ENCODE measurements at places on chromosomes 13 and 19.

DNA sequence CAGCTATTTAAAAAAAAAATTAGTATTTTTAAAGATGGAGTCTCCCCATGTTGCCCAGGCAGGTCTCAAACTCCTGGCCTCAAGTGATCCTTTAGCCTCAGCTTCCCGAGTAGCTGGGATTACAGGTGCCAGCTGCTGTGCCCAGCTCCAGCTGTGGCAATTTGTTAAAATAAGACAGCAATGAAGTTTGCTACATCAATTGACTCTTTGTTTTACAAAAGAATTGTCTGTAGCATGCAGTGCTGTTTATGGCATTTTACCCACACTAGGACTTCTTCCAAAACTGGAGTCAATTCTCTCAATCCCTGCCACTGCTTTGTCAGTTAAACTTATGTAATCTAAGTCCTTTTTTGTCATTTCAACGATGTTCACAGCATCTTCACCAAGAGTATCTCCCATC, 49.3 kb downstream of the NDFIP2 start:
- DNase-seq: no peak

DNA sequence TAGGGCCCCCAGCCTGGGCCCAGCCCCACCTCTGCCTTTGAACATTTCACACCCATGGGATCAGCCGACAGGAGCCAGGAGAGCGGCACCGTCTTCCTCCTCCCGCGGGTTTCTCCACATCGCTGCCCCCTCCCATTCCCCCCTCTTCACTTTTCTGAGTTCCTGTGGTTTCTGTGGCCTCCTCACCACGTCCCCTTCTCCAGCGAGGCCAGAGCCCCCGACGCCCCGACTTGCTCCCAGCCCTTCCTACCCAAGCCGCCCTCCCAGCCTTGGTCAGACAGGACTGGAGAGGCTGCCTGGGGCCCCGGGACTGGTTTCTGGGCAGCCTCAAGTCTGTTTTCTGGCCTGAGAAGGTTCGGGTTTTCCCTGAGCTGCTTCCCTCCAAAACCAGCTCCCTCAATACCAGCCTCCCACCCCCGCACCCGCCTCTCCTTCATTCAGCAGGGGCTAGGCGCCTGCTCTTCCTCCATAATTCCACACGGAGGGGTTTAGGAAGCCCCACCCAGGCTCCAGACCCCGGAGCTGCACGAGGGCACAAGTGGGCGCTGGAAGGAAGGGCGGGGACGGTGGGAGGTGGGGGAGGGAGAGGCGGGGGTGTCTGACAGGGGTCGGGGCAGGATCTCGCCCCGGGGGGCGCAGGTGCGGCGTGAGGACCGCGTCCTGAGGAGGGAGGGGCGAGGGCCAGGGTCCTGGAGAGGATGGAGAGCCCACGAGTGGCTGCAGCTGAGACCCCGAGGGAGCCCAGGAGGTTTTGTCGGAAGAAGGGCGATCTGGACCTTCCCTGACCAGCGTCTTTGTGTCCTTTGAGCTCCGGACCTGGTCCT, 4.0 kb upstream of the SIGLEC10 start:
- DNase-seq: no peak

DNA sequence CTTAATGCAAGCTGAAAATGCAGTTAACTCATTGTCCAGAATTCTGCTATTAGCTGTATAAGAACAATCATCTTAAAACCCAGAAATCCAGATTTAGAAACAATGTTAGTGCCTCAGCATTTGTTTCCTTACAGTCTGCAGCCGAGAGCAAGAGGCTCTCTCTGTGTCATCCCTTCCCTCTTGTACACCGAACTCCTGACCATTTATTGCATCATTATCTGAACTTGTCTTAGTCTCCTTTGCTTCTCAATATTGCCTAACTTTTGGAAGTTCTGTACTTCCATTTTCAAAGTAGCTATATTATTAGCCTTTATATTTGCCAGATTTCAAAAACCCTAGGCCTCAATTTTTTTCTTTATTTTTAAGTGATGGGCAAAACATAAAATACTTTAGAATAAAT, 27.1 kb downstream of the RNASEH2B start:
- DNase-seq: no peak

GRCh38 chr13:112212533-112212932, 145.6 kb downstream of the SOX1 start:
- DNase-seq: no peak
